ENCODE measurements at places on chromosomes 12 and 14.

- no peak for DNase-seq
Observed at GRCh38 chr12:120925740-120926563, 21.8 kb upstream of the SPPL3 start.

DNA sequence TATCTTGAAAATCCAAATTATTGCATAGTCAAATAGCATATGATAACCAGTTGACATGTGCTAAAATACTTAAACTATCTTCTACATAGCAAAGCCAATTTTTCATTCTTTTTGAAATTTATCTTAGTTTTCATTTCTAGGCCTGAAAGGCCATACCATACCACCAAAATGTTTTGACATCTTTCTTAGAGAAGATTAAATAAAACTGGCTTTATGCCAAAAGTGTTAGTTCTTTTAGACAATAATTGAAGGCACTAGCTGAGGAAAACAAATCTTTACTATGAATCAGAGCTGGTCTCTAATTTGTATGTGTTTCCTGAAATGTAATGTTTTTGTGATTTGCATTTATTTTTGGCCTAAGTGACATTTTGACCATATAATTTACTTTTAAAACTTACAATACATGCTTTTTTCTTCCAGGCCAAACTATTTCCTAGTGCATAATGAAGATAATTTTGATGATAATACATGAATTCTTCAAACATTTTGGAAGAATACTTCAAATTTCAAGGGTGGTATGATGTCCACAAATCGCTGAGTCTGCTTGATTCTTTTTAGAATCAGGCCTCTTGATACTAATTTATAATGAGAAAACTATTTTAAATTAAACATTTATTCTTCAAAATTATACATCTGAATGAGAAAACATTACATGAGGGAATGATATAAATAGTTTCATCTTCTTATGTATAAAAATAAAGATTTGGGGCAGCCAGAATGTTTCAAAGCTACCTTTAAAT, 6.5 kb upstream of the KCNMB4 start:
- DNase-seq, result no peak

- no peak for DNase-seq
Observed at GRCh38 chr12:131599190-131600159, 111.4 kb upstream of the SFSWAP start.

DNA sequence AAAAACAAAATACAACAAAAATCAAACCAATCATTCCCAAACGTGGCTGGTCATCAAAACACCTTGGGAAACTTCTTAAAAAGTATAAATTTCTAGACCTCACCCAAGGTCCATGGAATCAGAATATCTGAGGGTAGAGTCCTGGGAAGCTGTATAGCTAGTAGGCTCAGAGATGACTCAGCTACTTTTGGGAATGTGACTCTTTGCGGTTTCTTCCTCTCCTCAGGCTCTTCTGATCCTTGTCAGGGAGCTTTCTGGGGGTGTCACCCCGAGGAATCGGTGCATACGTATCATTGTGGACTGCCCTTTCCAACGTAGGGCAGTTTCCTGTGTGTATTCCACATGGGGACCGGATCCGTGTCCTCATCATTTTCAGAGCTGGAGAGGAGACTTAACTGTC, 14.8 kb downstream of the JDP2 start:
- no peak for DNase-seq

GRCh38 chr12:51403159-51403558, 12.0 kb upstream of the GALNT6 start:
- DNase-seq, result no peak

DNA sequence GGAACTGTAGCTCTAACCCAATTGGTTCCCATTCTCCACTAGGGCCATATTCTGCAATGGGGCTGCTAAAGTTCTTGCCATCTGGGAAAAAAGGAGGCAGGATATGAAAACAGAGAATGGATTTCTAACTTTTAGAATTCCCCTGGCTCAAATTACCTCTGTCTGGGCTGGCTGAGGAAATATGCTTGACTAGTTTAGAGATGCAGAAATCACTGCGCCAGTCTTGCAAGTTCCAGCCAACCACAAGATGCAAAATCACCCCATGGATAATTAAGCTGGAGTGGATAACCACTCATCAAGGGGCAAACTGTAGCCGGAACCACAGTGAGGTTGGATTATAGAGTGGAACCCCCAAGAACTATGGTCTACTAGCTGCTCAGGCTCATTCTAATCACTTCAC, 126.3 kb downstream of the RALGAPA1 start:
- no peak for DNase-seq

GRCh38 chr14:92553438-92553837, 39.9 kb downstream of the RIN3 start:
- no peak for DNase-seq

GRCh38 chr14:34355584-34356263, 106.3 kb downstream of the SPTSSA start:
- no peak for DNase-seq
